Fibroblast of the aortic adventitia (primary cell): ENCODE measurements at places on chromosomes 2 and 18. TPM values are rescaled to one million over a fixed set of nuclear protein-coding genes. Genes with fewer than 3 reads are reported as not detected.

Gene ACAA2
- 56.8 and 80.1 TPM in 2 replicates for total RNA-seq

Gene SERPINB11
- not detected in 2 replicates for total RNA-seq

Gene IL1F10
- total RNA-seq: not detected in 2 replicates

Gene EPB41L3
- total RNA-seq: 28.0 and 37.3 TPM in 2 replicates

Gene AGAP1
- total RNA-seq: 9.8 and 12.3 TPM in 2 replicates

Gene CABYR
- 4.6 and 7.3 TPM in 2 replicates for total RNA-seq

Gene PUS10
- 7.7 and 8.8 TPM in 2 replicates for total RNA-seq

Gene UCN
- 0.27 and 1.1 TPM in 2 replicates for total RNA-seq

Gene AGPS
- total RNA-seq: 33.1 and 46.8 TPM in 2 replicates

Gene BMP10
- total RNA-seq: not detected in 2 replicates

Gene CD207
- not detected in 2 replicates for total RNA-seq

Gene SYT4
- under 0.01 TPM in 1 of 2 replicates, not detected in the other for total RNA-seq

Gene LRATD1
- total RNA-seq: 0.08 and 0.36 TPM in 2 replicates

Gene CYRIA
- total RNA-seq: 0.54 and 5.6 TPM in 2 replicates

Gene CLIP4
- 73.5 and 97.1 TPM in 2 replicates for total RNA-seq

Gene ASAP2
- total RNA-seq: 37.1 and 76.4 TPM in 2 replicates

Gene TM4SF20
- total RNA-seq: 0.57 TPM in 1 of 2 replicates, not detected in the other
